Spinal cord (tissue), 10 donors: ENCODE measurements at places on chromosomes 1 and 21. TPM values are rescaled to one million over a fixed set of nuclear protein-coding genes. Genes with fewer than 3 reads are reported as not detected.

DNA sequence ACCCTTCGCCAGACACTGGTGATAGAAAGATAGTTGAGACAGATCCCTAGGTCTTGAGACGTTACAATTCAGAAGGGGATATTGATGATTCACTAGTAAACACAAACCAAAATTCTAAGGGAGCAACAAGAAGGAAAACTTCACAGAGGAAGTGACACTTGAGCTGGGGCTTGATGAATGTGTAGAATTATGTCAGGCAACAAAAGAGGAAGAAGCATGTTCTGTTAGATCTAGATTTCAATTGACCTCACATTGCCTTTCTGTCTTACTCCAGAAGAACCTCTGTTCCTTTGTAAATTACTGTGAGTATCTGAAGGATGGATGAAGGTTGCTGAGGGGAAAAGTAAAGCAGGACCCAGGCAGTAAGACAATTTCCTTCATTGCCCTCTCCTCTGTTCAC lies 328.2 kb downstream of the KCTD3 start:
- DNase-seq = no peak

DNA sequence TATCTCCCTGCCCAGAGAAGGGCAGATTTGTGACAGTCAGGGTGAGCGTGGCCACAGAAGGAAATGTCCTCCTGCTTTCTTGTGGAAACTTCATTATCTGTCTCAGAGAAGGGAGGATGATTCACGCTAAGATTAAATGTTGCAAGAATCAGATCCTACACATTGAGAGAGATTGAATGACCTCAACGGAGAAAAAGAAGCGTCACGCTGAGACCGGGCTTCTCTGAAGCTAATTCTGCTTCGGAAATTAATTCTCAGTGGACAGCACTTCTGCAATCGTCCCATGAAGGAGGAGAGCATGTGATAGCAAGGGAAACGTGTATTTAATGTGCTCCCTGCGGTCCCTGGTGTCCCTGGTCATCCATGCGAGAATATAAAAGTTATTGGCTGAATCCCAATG lies 19.8 kb upstream of the C1orf21 start:
- peak; percentile 11 for DNase-seq

GRCh38 chr1:224304767-224305166 lies 25.2 kb downstream of the NVL start:
- no peak for DNase-seq

DNA sequence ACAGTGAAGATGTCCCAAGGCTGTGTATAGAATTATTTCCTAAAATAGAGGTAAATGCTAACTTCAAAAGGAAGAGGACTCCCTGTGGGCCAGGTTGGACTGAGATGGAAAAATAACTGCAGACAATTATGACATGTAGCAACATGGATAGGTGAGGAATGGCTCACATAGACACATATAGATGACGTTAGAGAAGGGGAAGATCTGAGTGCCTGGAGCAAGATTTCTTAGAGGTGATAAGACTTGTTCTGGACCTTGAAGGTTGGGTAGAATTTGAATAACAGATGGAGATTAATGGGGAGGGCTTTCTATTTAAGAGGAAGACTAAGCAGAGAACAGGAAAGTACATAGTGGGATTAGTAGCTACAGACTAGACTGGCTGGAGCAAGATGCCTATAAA lies 76.9 kb downstream of the C1orf21 start:
- DNase-seq = no peak

GRCh38 chr1:29177022-29177705 lies 4.5 kb downstream of the SRSF4 start:
- no peak for DNase-seq

DNA sequence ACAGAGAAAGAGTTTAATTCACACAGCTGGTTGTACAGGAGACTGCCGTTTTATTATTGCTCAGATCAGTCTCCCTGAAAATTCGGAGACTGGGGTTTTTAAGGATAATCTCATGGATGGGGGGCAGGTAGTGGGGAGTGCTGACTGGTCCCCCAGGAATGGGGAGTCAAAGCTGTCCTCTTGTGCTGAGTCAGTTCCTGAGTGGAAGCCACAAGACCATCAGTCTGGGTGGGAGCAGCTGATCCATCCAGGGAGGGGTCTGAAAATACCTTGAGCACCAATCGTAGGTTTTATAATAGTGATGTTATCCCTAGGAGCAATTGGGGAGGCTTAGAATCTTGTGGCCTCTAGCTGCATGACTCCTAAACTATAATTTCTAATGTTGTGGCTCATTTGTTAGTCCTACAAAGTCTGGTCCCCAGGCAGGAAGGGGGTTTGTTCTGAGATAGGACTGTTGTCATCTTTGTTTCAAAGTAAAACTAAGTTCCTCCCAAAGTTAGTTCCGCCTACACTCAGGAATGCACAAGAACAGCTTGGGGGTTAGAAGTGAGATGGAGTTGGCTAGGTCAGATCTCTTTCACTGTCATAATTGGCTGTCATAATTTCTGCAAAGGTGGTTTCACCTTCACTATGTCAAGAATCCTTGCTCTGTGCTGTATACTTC lies 50.3 kb downstream of the TRAF5 start:
- DNase-seq = no peak

DNA sequence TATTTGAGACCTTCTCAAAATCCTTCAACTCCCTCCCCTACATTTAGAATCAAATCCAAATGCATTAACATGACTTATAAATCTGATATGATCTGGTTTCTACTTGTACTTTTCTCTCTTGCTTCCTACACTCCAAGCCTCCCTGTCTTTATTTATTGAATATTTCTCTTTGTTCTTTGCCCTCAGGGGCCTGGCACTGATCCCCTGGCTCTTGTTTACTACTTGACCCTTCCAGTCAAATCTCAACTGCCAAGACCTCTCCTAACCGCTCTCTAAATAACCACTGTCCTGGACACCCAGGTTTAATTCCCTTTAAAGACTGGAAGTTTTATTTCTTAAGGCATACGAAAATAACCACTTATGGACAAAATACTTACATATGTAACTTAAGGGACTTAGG lies 248.9 kb downstream of the CHRM3 start:
- no peak for DNase-seq

Gene TRNP1
- 9.3 TPM for total RNA-seq

Gene NGF
- total RNA-seq = 4.1 TPM

DNA sequence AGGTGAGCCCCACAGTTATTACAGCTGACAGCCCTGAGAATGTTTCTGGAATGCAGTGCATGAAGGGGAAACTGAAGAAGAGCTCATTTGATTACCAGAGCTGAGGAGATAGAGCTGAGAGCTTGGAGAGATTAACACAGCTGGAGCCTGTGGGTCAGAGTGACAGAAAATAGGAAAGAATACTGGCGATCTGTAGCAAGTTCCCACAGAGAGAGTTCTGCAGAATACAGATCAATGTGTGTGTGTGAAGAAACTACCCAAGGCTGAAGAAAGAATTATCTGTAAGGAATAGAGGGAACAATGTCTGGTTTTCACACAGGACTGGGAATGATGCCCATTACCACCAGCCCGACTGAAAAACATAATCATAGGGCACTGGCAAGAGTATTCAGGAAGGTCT lies 103.6 kb upstream of the SNX7 start:
- peak; percentile 78 for DNase-seq

Gene AZIN2
- total RNA-seq = 20.6 TPM

DNA sequence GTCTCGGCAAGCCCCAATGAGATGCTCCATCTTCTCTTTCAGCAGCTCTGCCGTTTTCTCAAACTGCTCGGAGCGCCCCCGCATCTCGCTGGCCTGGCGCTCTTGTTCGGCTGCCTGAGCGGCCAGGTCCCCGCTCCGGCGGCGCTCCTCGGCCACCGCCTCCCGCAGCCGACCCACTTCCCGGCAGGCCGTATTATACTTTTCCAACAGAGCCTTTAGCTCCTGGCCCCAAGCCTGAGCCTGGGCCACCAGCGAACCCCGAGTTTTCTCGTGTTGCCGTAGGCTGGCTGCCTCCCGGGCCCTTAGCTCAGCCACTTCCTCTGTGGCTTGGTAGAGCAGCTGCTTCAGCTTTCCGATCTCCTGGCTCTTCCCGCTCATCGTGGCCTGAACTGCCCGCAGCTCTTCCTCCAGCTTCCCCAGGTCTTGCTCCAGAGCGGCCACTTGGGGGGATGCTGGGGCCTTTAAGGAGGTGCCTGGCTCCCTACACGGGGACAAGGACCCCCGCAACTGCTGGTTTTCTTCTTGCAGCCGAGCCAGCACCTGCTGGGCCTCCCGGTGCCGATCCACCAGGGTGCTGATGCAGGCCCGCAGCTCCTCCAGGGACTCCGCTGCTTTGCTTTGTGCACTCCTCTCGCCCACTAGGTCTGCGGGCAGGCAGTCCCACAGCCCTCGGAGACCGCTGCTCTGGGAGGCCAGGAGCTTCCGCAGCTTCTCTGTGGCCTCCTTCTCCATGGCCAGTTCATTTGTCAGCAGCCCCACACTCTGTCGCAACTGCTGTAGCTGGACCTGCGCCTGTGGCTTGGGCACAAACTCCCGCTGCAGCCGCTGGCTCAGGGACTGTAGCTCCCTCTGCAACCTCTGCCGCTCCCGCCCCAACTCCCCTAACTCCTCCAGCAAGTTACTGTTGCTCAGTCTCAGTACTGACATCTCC lies 13.4 kb upstream of the PIAS3 start:
- DNase-seq = peak; percentile 36

GRCh38 chr21:42248783-42249597 lies 30.1 kb downstream of the ABCG1 start:
- DNase-seq = no peak

DNA sequence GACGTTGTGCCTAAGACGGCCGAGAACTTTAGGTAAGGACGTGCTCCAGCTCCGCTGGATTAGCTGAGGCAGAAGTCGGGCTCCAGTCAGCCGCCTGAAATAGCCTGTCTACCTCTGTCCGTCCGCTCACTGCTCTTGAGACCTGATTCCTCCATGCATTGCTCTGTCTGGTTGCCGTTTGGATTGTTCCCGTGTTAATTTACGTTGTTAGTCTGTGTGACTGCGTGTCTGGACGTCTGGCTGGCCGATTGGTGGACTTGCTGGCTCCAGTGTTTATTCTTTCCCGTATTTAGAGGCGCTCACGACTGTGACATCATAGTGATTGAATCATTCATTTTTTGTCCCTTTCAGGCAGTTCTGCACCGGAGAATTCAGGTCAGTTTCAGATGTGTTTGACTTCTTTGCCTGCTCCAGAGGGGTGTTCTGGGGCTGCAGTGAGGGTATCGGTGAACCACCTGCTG lies 684 bp downstream of the PPIH start:
- DNase-seq = no peak

GRCh38 chr1:148362626-148363438 lies 120.3 kb downstream of the PPIAL4G start:
- DNase-seq = peak; percentile 66

Gene MSH4
- 0.79 TPM for total RNA-seq

DNA sequence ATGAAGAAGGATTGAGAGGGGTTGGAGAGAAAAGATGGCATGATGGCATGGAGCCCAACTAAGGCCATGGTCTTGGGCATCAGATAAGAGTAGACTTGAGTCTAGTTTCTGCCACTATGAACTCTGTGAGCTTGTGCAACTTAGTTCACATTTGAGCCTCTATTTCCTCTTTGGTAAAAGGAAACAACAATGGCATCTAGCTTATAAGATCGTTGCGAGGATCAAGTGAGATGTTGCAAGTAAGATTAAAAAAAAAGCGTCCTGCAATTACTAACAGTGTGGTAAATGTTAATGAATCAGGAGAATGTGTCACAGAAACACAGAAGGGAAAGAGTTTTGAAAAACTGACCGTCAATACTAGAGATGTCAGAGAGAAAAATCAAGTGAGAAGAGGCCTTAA lies 202.9 kb upstream of the FGGY start:
- DNase-seq = no peak

DNA sequence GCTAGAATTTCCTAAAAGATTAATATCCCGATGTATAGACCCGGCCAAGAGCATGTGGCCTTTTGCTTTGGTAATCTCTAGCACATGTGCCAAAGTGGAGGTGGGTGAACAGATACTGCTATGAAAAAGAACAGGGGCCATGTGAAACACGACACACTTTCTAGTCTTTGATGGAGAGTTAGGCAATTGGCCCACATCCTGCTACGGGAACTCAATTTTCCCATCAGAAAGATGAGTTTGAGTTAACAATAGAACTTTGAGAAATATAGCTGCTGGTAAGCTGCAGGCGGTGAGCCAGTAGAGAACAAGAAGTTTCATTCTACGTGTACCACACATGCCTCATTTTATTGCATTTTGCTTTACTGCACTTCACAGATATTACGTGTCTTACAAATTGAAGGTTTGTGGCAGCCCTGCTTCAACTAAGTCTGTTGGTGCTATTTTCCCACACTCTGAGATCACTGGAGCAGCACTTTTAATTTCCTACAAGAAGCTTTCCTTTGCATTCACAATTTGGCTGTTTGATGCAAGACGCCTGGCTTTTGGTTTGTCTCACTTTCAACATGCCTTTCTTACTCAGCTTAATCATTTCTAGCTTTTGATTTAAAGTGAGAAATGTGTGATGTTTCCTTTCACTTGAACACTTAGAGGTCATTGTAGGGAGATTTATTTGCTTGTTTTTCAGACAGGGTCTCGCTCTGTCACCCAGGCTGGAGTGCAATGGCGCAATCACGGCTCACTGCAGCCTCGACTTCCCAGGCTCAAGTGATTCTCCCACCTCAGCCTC lies 46.3 kb downstream of the HTR6 start:
- no peak for DNase-seq

GRCh38 chr1:113072141-113072756 lies 749 bp upstream of the LRIG2 start:
- no peak for DNase-seq

DNA sequence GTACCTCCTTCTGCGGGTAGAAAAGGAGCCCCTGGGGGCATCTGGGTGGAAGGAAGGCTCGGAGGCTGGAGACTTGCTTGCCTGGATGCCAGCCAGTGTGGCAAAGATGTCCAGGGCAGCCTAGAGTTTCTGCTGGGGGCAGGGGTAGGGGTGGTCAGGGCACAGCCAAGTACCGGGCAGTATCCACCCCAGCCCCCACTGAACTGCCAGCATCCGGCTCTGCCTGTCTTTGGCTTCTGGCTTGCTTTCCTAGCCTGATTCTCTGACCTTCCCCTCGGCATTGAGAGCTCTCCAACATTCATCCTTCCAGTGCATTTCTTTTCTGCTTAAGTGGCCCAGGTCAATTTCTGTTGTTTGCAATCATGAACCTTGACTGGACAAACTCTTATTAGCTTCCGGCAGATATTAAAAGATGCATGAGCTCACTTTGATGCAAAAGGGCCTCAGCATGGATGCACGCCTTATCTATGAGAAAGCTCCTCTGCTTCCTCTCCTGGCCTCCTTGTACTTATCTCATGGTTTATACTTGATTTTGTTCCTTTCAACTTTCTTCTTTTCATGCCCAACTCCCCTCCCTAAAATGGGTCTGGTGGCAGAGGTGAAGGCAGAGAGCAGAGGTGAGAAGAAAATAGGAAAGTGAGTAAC lies 116.9 kb downstream of the HLCS start:
- DNase-seq = no peak

Gene PDZK1
- 1.9 TPM for total RNA-seq

Gene CYP4A11
- 0.69 TPM for total RNA-seq

Gene OVAAL
- not detected for total RNA-seq

GRCh38 chr1:29810121-29811120 lies 574.1 kb downstream of the PTPRU start:
- DNase-seq = no peak

Gene FCRLB
- 0.88 TPM for total RNA-seq

- DNase-seq = no peak
Observed at GRCh38 chr1:109671067-109671466, 3.2 kb downstream of the GSTM2 start.
